ENCODE measurements at places on chromosomes 1 and 21.

- no peak for DNase-seq
Observed at GRCh38 chr1:174626031-174627025, 178.6 kb downstream of the GPR52 start.

- DNase-seq = no peak
Observed at GRCh38 chr1:175210744-175211143, 18.2 kb upstream of the KIAA0040 start.

DNA sequence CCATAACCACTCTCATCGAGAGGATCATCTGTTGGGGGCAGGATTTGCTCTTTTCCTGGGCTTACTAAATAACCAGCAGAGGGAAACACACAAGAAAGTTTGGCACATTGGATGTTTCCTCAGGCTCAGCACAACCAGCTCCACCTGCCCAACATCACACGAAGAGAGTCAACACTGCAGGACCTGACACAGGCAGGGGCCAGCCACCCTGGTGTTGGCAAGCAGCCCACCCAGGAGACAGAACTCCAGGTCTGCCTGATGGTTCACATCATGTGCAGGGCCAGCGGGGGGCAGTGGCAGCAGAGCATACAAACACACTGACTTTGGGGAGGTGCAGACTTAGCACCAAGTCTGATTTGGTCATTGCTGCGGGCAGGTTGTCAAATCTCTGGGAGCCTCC, 182.3 kb upstream of the GALNT2 start:
- DNase-seq = no peak

- DNase-seq = peak; percentile 6
Observed at GRCh38 chr1:19596065-19596713, 47.9 kb upstream of the NBL1 start.

DNA sequence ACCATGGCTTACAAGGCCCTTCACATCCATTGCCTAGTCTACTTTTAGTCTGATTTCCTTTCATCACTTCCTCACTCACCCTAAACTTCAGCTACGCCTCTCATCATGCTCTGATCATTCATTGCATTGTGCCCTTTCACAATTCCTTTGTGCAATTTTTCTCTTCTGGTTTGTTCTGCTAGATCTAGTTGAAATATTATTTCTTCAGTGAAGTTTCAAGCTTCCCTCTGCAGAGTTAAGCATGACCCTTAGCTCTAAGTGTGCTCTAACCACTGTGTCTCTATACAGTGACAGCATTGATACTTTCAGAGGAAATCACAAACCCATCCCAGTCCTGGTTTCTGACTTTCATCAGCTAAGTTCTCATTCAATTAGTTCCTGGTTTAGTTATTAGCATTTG, 166.1 kb downstream of the PLA2G4A start:
- DNase-seq = no peak

DNA sequence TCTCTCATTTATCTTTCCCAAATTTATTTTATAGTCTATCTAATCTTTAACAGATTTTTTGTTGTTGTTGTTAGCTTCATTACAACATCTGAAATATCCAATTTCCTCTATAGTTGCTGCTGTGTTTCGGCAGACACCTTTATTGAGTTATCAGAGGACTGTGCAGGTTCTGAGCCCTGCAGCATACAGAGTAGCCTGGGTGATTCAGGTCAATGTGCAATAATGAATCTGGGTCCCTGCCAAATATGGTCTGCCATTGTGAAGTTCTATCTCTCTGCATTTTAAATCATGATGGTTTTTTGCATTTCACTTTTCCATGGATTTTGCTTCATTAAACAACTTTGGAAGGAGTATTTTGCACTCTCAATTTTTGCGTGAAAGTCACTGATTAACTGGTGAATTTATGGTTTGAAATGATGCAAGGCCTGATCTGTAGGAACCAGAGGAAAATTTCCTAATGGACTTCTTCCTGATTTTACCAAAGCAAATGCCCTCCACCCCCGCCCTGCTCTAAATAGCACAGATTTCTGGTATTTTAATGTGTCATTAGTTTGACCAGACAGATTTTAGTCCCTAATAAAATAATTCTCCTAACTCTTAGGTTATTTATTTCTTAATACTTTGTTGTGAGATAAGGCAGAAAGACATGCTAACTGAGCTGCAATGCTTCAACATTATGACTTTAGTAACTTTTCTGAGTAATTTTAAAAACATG, 402.3 kb downstream of the PTBP2 start:
- DNase-seq = no peak

- DNase-seq = no peak
Observed at GRCh38 chr1:53541263-53541625, 82.0 kb downstream of the DMRTB1 start.

GRCh38 chr1:32981003-32981901, 16.6 kb upstream of the RNF19B start:
- DNase-seq = peak; percentile 82

DNA sequence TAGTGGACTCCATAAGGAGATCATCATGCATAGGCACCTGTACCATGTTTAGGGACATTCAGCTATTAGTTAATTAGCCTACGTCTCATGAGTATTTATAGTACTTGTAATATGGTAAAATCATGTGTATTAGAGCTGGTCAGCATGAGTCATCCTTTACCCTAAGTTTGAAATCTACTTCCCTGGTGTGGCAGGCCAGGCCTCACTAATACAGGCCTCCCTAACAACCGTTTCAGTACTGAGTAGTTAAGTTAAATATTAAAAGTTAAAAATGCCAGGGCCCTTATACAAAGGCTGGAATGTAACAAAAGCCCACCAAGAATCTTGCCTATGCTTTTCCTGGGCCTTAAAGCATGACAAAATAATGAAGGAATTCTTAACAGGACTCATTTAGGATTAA, 356.3 kb upstream of the DPYD start:
- no peak for DNase-seq

GRCh38 chr1:186291271-186291670, 83.8 kb downstream of the TPR start:
- DNase-seq = no peak

GRCh38 chr1:232624546-232625281, 5.2 kb downstream of the SIPA1L2 start:
- DNase-seq = no peak

- no peak for DNase-seq
Observed at GRCh38 chr1:32414186-32414886, 20.1 kb upstream of the BSDC1 start.

DNA sequence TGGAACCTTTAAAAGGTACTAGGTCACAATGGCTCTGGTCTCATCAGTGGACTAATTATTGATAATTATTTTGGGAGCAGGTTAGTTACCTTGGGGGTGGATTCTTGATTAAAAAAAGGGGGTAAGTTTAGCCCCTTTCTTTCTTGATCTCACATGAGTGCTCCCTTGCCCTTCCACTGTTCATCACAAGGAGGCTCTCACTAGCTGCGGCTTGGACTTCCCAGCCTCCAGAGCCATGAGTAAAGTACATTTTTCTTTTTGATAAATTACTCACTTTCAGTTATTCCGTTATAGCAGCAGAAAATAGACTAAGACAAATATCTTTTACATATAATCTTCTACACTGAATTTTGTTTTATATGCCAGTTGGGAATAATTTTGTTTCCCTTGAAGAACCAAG, 254.8 kb upstream of the DEPDC1 start:
- no peak for DNase-seq

DNA sequence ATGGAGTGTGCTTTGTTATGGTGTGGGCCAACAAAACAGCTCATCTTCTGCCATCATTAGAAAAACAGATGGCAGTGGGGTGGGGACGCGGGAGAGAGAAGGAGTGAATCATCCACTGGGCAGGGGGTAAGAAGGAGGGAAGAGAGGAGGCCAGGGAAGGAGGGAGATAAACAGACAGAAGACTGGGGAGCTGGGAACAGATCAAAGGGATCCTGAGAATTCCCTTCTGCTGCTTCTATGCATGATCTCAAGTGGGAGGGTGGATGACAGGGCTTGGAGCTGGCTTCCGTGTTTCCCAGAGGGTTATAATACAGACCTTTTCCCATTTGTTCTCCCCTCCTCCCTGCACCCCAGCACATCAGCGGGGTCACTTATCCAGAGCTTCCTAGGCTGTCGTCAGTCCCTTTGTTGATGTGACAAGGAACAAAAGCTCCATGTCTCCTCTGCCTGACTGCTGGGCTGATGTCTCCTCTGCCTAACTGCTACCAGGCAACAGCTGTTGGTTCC, 338.6 kb downstream of the PAPPA2 start:
- no peak for DNase-seq

- no peak for DNase-seq
Observed at GRCh38 chr1:101239095-101240040, 2.5 kb downstream of the S1PR1 start.

DNA sequence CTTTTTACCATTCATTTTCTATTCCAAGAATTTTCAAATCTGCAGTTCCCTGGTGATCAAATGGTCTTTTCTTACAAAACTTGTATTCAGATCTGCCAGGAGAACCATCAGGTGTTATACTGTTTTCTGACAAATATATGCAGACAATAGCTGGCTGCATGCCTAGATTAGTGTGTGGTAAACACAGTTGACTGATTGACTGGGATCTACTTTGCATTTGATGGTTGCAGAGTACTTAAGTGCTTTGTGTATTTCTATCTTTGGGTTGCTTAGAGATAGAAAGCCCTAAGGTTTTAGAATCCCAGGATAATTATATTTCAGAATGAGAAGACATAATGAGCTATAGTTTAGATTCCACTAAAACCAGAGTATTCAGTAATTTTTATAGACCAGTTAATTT, 102.0 kb upstream of the CHODL start:
- no peak for DNase-seq

GRCh38 chr1:201676197-201676596, 137.3 kb downstream of the NAV1 start:
- no peak for DNase-seq

GRCh38 chr1:242002072-242002471, 3.2 kb upstream of the MAP1LC3C start:
- DNase-seq = no peak

GRCh38 chr1:78009836-78010235, 5.1 kb downstream of the DNAJB4 start:
- no peak for DNase-seq

DNA sequence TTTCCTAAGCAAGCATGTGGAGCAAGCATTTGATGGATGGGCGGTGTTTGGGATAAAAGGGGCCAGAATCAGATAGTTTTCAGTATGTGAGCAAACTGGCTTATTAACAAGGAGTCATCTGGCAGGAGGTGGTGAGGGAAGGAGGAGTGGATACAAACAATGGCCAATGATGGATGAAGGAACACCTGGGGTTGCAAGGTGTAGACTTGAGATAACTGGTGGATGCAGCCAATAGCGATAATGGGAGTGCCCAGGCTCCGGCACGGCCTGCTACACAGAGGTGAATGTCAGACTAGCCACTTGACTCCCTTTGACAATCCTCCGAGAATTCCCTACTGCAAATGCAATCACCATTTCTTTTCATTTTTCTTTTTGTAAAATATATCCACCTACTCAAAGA, 41.7 kb downstream of the C8B start:
- DNase-seq = no peak

DNA sequence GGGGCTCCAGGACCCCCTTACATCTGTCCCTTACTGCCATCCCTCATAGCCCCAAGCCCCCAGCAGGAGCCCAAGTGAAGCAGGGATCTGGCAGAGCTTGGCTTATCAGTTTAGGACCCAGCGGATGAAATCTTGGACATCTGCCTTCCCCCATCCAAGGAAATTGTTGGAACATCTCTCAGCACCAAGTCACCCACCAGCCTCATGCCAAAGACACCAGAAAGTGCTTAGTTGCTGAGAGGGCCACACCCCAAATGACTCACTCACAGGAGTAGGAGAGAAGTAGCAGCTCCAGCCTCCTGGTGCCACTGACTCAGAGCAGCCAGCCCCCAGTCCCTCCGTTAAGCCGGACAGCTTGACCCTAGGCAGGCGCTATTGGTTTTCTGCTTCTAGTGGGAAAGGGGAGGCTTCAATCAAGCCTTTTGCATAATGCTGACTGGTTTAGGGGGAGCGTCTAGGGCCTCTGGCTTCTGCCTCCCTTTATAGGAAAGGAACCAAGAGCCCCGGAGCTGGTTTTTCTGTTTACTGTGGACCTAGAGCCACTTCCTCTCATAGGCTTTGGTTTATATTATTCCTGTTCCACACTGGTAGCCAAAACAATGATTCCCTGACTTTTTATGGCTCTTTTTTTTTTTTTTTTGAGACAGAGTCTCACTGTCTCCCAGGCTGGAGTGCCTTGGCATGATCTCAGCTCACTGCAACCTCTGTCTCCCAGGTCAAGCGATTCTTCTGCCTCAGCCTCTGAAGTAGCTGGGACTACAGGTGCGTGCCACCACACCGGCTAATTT, 114.2 kb upstream of the IPO9 start:
- DNase-seq = no peak

GRCh38 chr1:51833700-51834099, 44.8 kb downstream of the NRDC start:
- no peak for DNase-seq

GRCh38 chr1:185444676-185445075, 127.6 kb upstream of the IVNS1ABP start:
- no peak for DNase-seq

- no peak for DNase-seq
Observed at GRCh38 chr21:38229260-38229877, 27.4 kb upstream of the KCNJ15 start.

GRCh38 chr1:248055261-248055660, 8.6 kb downstream of the OR2L3 start:
- DNase-seq = no peak

DNA sequence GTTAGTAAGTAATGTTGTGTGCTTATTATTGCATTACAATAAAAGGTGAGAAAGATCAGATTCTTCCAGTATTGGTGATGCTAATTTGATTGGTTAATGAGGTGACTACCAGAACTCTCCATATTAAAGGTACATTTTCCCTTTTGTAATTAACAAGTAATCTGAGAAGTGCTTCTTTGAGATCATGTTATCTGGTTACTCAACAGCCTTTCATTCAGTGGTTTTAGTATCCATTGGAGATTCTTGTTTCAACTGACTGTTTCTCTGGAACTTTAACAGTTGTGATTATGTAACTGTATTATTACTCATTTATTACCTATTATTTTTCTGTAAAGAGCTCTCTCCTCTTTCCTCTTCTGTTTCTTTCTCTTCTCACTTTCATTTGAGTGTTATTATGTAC, 86.7 kb downstream of the PEX14 start:
- DNase-seq = no peak

DNA sequence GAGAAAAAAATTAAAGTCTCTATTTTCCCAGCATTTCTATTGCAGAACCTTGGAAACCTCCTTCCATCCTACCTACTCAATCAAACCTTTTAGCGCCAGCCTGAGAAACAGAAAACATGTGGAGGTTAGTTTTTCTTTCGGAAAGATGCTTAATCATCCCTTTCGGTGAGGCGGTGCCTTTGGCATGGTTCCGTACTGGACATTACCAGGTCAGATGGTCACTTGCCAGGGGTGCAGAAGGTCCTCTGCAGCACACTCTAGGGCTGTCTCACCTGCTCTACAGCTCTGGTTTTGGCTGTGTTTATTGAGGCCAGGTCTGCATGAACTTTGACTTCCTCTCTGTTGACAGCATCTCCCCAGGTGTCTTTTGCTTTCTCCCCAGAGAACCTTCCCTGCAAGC, 121.5 kb downstream of the PLD5 start:
- no peak for DNase-seq
